Vagina (tissue), 2 donors: ENCODE measurements at places on chromosomes 1 and 21. TPM values are rescaled to one million over a fixed set of nuclear protein-coding genes. Genes with fewer than 3 reads are reported as not detected.

DNA sequence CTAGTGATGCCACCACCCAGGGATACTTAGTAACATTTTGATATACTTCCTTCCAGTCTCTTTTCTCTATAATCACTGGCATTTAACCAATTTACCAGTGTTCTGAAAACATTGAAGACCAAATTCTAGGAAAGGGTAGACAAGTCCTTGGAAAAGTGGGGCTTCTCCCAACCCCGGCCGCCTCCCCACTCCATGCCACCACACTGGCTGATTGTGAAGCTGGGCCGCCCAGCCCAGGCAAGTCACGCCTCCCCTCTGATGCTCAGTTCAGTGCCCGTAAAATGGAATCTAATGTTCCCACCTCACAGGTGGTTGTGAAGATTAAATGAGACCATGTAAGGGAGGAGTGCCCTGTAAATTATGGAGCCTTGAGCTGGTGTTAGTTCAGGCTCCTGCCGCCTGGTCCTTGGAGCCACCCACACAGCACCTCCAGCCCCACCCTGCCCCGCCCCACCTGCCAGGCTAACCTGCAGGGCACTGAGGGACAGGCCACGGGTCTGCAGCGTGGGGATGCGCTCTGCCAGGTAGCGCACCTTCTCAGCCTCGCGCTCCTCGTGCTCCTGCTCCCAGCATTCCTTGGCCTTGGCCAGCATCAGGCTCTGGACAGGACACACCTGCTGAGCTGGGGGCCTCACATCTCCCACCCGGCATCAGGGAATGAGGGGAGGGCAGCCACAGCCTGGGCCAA is 7.3 kb downstream of the TNNI1 start:
- DNase-seq = no peak

- DNase-seq = no peak
Observed at GRCh38 chr1:28236656-28237322, 865 bp downstream of the ATP5IF1 start.

DNA sequence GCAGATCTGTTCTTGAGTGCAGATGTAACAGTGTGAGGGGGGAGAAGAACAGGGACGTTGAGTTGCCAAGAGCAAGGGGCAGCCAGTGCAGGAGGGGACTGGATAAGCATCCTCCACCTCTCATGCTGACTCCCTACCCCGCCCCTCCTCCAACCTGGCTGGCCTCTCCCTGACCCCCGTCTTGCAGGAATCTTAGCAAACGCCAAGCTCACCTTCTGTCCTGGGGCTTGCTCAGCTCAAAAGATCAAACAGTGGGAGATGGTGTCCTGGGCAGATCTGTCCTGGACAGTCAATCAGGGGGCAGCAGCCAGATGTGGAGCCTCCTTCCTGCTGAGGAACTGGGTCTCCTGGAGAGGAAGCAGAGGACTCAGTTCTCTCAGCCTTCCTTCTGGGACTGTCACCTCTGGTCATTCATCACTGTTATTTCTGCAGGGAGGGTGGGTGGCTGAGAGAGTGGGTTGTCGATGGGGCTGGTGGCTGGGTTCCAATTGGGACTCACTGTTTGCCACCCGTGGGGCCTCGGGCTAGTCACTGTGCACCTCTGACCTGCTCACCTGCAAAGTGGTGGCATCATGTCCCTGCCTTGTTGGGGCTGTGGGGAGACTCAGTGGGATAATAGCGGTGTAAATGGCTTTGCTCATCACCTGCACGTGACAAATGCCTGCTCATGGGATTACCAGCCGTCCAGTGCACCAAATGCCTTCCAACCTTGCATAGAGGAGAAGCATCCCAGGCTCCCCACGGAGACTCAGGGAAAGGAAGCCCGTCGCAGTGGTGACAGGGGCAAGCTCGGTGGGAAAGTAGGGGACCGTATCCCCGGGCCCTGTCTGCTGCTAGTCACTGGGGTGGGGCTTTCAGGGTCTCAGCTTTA is 154.4 kb downstream of the PTPRU start:
- no peak for DNase-seq

DNA sequence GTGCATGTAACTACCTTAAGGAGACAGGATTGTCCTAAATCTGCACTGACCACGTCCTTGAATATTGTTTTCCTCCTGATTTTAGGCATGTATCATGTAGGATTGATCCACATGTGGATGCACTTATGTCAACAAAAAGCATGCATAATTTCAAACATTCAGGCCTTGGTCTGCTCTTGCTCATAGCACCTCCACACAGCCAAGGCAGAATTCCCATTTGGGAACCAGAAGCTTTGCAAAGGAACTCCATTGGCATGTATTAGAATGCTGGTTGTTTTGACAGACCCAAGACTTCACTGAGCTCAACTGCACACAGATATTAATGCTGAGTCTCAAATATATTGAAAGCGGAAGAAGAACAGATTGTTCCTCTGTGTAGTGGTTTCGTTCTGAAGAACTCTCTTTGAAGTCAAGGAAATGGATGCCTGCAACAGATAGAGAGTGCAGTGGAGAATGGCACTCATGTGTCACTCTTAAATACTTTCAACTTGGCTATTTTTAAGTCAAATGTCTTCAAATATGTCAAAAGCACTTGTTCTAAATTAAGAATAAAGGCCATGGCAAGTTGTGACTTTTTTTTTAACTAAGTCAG is 387.6 kb downstream of the LTN1 start:
- DNase-seq = no peak

Gene ELAPOR1
- total RNA-seq = 0.25 TPM

GRCh38 chr1:239125027-239125426 is 261.3 kb upstream of the CHRM3 start:
- DNase-seq = no peak
